Cardiac muscle cell (in vitro differentiated cells and primary cell): ENCODE measurements at places on chromosomes 6 and 20. TPM values are rescaled to one million over a fixed set of nuclear protein-coding genes. Genes with fewer than 3 reads are reported as not detected.

- H3K27me3 ChIP-seq: no peaks in the 10 kb centered on the region
- no peak overlapping the region for H3K27ac ChIP-seq
- peaks cover 6% of the 10 kb centered on the region for H3K4me1 ChIP-seq
- peak; percentile 29 for DNase-seq
Observed at GRCh38 chr6:33717934-33718455, 6.5 kb upstream of the UQCC2 start.

DNA sequence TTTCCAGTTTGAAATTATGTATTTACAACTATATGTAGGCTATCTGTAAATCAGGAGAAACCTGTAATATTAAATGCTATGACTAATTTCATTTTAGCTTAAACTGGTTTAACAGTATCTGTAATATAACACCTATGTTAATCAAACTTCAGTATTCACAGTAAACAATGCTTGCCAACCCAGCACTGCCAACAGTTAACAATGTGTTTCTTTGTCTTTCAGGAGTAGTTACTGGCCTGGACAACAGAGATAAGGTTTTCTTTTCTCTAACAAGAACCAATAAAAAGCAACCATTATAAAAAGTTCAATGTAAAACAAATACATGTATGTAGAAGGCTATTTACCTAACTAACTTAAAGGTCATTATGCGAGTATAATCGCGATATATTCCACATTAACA, 158.8 kb downstream of the CDK19 start:
- peaks cover 6% of the 10 kb centered on the region for H3K4me1 ChIP-seq
- H3K27me3 ChIP-seq: no peaks in the 10 kb centered on the region
- H3K27ac ChIP-seq: no peak overlapping the region
- no peaks in the 10 kb centered on the region for H3K36me3 ChIP-seq

GRCh38 chr6:152048921-152049320, 241.4 kb downstream of the ESR1 start:
- DNase-seq: no peak
- peak overlapping the region; percentile 35 for H3K27ac ChIP-seq
- H3K27me3 ChIP-seq: no peaks in the 10 kb centered on the region
- H3K36me3 ChIP-seq: no peaks in the 10 kb centered on the region
- no peak overlapping the region for H3K4me3 ChIP-seq

TPD52L1 gene
- total RNA-seq: 50.1 and 72.8 TPM in 2 replicates

DDR1 gene
- total RNA-seq: 125 and 136 TPM in 2 replicates

DNA sequence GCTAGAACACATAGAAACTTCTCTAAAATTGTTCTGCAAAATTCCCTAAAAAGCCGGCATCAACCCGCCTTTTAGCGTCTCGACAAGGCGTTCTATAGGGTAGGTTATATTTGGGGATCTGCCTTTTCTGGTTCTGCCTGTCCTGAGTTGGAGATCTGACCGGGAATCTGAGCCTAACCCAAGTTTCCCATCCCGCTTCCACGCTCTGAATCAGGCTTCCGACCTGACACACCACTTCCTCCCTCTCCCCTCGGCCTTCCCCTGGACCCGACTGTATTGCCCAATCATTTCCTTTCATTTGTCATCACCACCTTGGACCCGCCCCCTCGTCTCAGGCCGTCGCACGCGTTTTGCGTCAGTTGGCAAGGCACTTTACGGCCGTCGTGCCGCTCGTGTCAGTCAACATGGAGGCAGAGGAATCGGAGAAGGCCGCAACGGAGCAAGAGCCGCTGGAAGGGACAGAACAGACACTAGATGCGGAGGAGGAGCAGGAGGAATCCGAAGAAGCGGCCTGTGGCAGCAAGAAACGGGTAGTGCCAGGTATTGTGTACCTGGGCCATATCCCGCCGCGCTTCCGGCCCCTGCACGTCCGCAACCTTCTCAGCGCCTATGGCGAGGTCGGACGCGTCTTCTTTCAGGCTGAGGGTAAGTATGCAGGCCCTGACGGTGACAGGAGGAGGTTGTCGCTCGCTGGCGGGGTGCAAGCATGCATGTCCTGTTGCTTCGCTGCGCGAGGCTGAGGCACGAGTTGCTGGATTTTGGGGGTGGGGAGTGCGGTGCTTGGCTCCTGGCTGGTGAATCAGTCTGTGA, at the start of gene ABT1:
Gene ABT1 (plus strand): TSS at position 375 of the 810 bp plus-strand sequence. CDS start 30 bp downstream, at position 405.
- peak; percentile 98 for DNase-seq
- H3K36me3 ChIP-seq: peaks cover 5% of the 10 kb centered on the region
- peak within 1 kb of the TSS; percentile 82 for H3K27ac ChIP-seq
- peak within 1 kb of the TSS; percentile 64 for H3K4me3 ChIP-seq
- no peaks in the 10 kb centered on the region for H3K4me1 ChIP-seq
- H3K27me3 ChIP-seq: peaks cover 22% of the 10 kb centered on the region

DNA sequence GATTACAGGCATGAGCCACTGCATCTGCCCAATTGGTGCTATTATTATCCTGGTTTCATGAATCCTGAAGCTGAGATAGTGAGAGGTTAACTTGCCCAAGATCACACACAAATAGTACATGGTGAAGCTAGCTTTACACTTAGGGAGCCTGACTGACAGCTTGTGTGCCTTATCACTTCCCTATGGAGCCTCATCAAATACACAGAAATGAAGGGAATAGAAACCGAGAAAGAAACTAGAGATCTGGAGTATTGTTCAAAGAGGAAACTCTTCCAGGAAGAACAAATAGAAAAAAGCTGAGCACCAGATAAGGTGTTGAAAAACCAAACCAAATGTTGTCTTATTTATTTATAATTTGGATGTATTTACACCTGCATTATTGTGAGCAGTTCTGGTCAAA, 155.0 kb upstream of the CITED2 start:
- H3K27me3 ChIP-seq: no peaks in the 10 kb centered on the region
- H3K27ac ChIP-seq: no peak overlapping the region
- no peaks in the 10 kb centered on the region for H3K36me3 ChIP-seq
- DNase-seq: no peak
- no peak overlapping the region for H3K4me3 ChIP-seq
- H3K4me1 ChIP-seq: peaks cover 27% of the 10 kb centered on the region

- no peaks in the 10 kb centered on the region for H3K36me3 ChIP-seq
- peak overlapping the region; percentile 98 for H3K4me3 ChIP-seq
- peak overlapping the region; percentile 98 for H3K27ac ChIP-seq
- DNase-seq: peak; percentile 81
Observed at GRCh38 chr20:325889-326644, 715 bp downstream of the SOX12 start.

BTN3A1 gene
- 1.2 and 3.5 TPM in 2 replicates for total RNA-seq

GRCh38 chr20:43550456-43550855, 8.4 kb upstream of the SGK2 start:
- no peak for DNase-seq
- H3K4me1 ChIP-seq: no peaks in the 10 kb centered on the region
- H3K27me3 ChIP-seq: no peaks in the 10 kb centered on the region
- H3K27ac ChIP-seq: no peak overlapping the region
- no peak overlapping the region for H3K4me3 ChIP-seq

PACRG gene
- total RNA-seq: 0.83 and 0.99 TPM in 2 replicates

DNA sequence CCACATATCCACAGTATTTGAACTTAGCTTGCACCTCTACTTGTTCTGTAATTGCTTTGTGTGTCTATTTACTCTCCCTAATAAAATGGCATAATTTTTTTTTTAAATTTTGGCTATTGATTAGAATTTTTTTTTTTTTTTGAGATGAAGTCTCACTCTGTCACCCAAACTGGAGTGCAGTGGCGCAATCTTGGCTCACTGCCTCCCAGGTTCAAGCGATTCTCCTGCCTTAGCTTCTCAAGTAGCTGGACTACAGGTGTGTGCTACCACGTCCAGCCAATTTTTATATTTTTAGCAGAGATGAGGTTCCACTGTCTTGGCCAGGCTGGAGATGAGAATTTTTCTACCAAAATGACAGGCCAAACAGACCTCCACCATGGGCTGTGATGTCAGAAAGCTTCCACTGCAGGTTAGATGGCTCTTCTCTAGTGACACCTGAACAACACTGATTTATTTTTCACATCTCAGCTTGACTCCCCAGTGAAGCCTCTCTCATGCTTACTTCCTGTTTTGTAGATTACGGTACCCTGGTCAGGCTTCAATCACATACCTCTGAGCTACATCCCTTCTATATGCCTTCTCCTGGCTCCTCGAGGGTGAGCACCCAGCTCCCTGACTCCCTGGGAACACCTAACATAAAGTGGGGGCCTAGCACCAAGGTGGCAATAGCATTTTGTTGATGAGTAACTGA, 112.8 kb downstream of the ARHGAP18 start:
- no peaks in the 10 kb centered on the region for H3K27me3 ChIP-seq
- no peak overlapping the region for H3K27ac ChIP-seq
- H3K4me3 ChIP-seq: no peak overlapping the region
- no peaks in the 10 kb centered on the region for H3K4me1 ChIP-seq
- no peaks in the 10 kb centered on the region for H3K36me3 ChIP-seq
- DNase-seq: no peak

- H3K36me3 ChIP-seq: no peaks in the 10 kb centered on the region
- no peak overlapping the region for H3K27ac ChIP-seq
- no peak for DNase-seq
- H3K27me3 ChIP-seq: no peaks in the 10 kb centered on the region
- no peaks in the 10 kb centered on the region for H3K4me1 ChIP-seq
- H3K4me3 ChIP-seq: no peak overlapping the region
Observed at GRCh38 chr20:53838311-53838868, 232.0 kb downstream of the BCAS1 start.

PCSK2 gene
- 0.12 and 0.18 TPM in 2 replicates for total RNA-seq

KIAA0408 gene
- 0.07 and 0.27 TPM in 2 replicates for total RNA-seq

GRCh38 chr6:127515234-127515793, 3.8 kb downstream of the MTCL3 start:
- H3K4me1 ChIP-seq: peaks cover 6% of the 10 kb centered on the region
- H3K27me3 ChIP-seq: peaks cover 51% of the 10 kb centered on the region
- peak; percentile 64 for DNase-seq
- H3K27ac ChIP-seq: no peak overlapping the region
- H3K4me3 ChIP-seq: peak overlapping the region; percentile 54
- no peaks in the 10 kb centered on the region for H3K36me3 ChIP-seq

KCNQ2 gene
- total RNA-seq: 13.7 and 18.0 TPM in 2 replicates

- no peaks in the 10 kb centered on the region for H3K36me3 ChIP-seq
- no peaks in the 10 kb centered on the region for H3K4me1 ChIP-seq
- H3K27me3 ChIP-seq: no peaks in the 10 kb centered on the region
- no peak overlapping the region for H3K4me3 ChIP-seq
- DNase-seq: no peak
Observed at GRCh38 chr6:79841577-79842375, 105.6 kb downstream of the ELOVL4 start.

DNA sequence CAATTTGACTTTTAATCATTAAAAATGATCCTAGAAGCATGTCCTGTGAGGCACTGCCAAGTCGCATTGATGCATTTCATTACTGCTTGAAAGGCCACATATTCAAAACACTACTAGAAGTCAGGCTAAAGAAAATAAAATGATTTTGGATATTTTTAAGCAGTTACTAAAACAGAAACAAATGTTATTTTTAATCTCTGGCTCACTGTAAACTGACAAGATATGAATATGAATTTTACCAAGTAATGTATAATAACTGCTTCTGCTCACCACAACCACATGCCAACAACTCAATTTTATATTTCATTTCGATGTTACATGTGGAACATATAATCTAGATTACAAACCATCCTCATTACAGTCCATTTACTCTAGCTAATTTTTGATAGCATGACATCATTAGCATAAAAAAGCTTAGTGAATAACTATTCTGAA, 90.6 kb downstream of the ATXN1 start:
- peaks cover 8% of the 10 kb centered on the region for H3K4me1 ChIP-seq
- H3K36me3 ChIP-seq: no peaks in the 10 kb centered on the region
- no peaks in the 10 kb centered on the region for H3K27me3 ChIP-seq
- no peak overlapping the region for H3K27ac ChIP-seq

DNA sequence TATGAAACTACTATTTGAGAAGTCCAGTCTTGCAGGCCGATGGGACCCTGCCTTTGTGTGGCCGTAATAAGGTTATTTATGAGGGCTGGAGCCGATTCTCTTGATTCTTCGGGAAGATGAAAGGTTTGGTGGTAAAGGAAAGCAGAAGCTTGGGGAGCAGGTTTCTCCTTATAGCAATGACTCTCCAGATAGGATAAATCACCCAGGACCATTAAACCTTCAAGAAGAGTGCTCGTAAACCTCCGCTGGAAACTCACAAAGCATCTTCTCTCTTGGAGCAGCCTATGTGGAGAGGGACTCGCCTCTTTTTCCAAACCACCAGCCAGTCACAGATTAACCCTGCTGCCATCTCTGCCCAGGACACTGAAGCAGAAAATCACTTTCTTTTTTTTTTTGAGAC, 69.6 kb upstream of the SALL4 start:
- DNase-seq: no peak
- no peak overlapping the region for H3K4me3 ChIP-seq
- no peak overlapping the region for H3K27ac ChIP-seq
- no peaks in the 10 kb centered on the region for H3K36me3 ChIP-seq
- no peaks in the 10 kb centered on the region for H3K27me3 ChIP-seq
- no peaks in the 10 kb centered on the region for H3K4me1 ChIP-seq

- H3K27me3 ChIP-seq: no peaks in the 10 kb centered on the region
- H3K27ac ChIP-seq: no peak overlapping the region
- no peak overlapping the region for H3K4me3 ChIP-seq
- no peak for DNase-seq
- peaks cover 17% of the 10 kb centered on the region for H3K4me1 ChIP-seq
Observed at GRCh38 chr6:75612434-75612833, 10.8 kb downstream of the SENP6 start.

GRCh38 chr6:108363113-108363512, 68.3 kb downstream of the AFG1L start:
- no peaks in the 10 kb centered on the region for H3K27me3 ChIP-seq
- H3K4me3 ChIP-seq: no peak overlapping the region
- no peaks in the 10 kb centered on the region for H3K4me1 ChIP-seq
- H3K36me3 ChIP-seq: no peaks in the 10 kb centered on the region

GRCh38 chr6:137389150-137389704, 105.0 kb downstream of the OLIG3 start:
- H3K36me3 ChIP-seq: no peaks in the 10 kb centered on the region
- no peak for DNase-seq
- no peak overlapping the region for H3K4me3 ChIP-seq
- peaks cover 4% of the 10 kb centered on the region for H3K27me3 ChIP-seq
- no peaks in the 10 kb centered on the region for H3K4me1 ChIP-seq

- no peak overlapping the region for H3K27ac ChIP-seq
- no peak for DNase-seq
- no peaks in the 10 kb centered on the region for H3K36me3 ChIP-seq
- H3K27me3 ChIP-seq: no peaks in the 10 kb centered on the region
- no peaks in the 10 kb centered on the region for H3K4me1 ChIP-seq
Observed at GRCh38 chr20:23541776-23542175, 26.5 kb downstream of the CST9L start.

GRCh38 chr6:148629181-148629580, 117.6 kb upstream of the UST start:
- H3K36me3 ChIP-seq: no peaks in the 10 kb centered on the region
- DNase-seq: no peak

DNA sequence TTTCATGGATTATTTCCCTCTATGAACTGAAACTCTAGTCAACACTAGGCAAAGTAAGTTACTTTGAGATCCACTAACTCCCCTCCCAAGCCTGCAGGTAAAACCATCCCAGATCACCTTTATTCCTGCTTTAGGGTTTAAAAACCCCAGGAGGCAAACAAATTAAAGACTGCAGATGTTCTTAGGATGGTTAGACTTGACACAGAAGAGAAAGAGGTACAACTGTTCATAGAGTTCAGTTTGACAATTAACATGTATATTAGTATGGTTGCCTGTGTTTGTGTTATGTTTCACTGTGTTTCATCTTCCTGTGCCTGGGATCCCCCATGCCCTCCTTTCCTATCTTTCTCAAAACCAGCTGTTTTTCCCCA, 53.5 kb downstream of the RREB1 start:
- no peak overlapping the region for H3K27ac ChIP-seq
- no peaks in the 10 kb centered on the region for H3K27me3 ChIP-seq
- peaks cover 49% of the 10 kb centered on the region for H3K4me1 ChIP-seq
- no peaks in the 10 kb centered on the region for H3K36me3 ChIP-seq

GRCh38 chr6:73878403-73878802, 182.4 kb downstream of the CD109 start:
- no peak for DNase-seq
- H3K36me3 ChIP-seq: no peaks in the 10 kb centered on the region
